T-helper 2 cell (primary cell): ENCODE measurements at places on chromosomes 5 and 9.
A peak's percentile ranks its signal among the peaks of the same experiment; 100 is the strongest.

DNA sequence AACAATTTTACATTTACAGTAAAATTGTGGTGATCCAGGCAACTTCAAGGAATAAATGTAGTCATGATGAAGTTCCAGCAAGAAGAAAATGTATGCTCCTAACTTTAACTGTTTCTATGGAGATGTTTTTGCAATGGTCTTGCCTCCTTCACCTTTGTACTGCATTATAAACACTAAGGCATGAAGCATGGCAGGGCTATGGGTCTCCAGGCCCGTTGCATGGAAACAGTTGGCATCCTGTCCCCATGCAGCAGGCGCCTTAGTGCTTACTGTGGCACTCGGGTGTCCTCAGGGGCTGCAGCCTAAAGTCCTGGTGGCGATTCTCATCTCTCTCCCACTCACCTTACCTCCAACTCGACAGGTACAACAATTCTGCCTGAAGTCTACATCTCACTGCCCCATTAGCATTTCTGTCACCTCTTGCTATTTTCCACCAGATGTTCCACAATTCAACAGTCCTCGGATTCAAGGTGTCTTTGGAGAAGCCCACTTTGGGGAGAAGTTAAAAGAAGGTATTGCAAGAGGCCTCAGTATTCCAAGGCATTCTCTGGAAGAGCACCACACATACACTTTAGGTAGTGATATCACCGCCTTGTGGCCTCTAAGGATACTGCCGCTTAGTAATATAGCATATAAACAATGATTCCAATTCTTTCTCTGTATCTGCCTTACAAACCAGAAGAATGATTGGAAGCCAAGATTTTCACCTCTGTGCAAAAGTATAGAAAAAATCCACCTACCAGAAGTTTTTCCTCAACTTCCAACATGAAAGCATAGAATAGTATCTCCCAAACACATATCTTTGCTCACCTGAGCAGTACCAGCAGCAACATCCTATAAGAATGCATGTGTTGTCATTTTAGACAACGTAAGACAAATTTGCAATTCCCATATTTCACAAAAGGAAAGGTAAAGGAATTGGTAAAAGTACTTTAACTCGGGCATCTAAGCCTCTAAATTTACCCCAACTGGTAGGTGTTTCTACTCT is 5.1 kb downstream of the LIFR start:
- peak; percentile 10 for DNase-seq

DNA sequence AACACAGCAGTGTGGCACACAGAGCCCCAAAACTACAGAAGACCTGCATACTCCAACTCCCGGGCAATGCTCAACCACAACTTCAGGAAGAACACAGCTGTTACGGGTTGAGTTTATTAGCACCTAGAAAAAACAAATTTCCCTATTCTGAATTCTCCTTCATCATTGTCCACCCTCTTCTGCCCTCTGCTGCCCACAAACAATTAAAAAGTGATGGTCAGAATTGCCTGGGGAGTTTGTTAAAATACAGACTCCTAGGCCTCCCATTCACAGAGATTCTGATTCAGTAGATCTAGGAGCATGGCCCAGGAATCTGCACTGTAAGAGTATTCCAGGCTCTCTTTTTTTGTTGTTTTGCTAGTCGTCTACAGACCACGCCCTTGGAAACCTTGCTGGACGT is 310.6 kb downstream of the NDUFS4 start:
- no peak for DNase-seq

DNA sequence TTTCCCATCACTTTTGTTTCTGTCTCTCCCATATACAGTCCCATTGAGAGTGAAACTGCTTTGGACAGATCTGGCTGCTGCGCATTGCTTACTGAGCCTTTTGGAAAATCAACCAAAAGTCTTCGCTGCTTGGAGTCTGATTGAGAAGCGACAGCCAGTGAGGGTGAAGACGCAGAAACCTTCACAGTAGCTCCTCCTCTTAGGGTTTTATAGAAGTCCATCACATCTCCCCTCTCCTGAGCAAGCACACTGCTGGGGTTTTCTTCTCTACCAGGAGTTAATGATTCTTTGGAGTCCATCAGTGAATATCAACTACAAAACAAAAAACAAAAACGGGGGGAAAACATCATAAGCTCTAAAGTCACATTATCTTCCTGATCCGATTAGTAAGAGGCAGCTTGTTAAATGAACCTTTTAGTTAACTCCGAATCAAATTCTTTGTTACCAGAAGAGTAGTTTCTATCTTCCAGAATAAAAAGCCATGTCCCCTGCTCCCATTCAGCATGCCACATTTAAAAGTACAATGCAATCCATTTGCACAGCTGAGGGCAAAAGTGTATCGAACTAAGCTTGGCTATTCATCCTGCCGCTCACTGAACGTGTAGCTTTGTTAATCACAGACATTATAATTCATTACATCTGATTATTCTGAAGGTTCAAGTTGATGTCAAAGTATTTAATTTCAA is 2.8 kb downstream of the NR3C1 start:
- DNase-seq: no peak

DNA sequence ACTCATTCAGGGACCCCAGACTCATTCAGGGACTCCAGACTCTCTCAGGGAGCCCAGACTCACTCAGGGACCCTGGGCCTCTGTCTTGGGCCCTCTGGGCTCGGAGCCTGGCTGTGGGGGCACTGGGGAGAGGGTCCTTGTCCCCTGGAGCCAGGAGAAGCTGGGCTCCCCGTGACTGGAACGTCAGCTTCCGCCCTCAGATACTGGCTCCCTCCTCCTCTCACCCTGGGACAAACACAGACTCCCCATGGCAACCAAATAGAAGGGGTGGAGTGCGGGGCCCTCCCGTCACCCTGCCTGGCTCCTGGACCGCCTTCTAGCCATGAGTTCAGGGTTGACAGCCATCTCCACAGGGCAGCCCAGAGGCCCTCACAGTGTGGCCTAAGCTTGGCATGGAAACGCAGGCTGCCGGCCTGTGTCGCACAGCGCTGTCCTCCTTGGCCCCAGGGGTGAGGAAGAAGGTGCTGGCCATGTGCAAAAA is 27.6 kb downstream of the ZDHHC11B start:
- no peak for DNase-seq

GRCh38 chr9:110241260-110241857 is 14.9 kb downstream of the TXN start:
- no peak for DNase-seq
